ENCODE measurements at places on chromosomes 1 and 21. TPM values are rescaled to one million over a fixed set of nuclear protein-coding genes. Genes with fewer than 3 reads are reported as not detected.

ATP6V1G3 gene
- not detected for total RNA-seq

DNA sequence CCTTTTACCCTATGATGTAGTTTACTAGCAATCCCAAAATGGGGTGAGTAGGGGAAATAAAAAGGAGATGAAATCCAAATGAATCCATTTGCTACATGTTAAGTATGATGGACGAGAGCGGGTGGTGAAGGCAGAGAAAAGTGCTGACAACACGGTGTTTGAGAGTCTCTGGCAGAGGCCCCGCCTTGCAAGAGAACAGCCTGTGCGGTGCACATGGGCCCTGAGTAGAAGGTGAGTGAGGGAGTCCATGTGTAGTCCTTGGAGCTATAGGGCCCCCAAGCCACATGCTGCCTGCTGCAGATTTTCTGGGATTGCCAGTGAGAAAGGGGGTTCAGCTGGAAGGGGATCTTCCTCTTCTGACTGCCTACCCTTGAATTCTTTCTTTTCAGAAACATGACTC, 177.1 kb downstream of the TNR start:
- no peak for DNase-seq

UQCRHL gene
- total RNA-seq: 4.1 TPM

GRCh38 chr1:56522680-56523079, 56.7 kb downstream of the PLPP3 start:
- no peak for DNase-seq

TRIM33 gene
- total RNA-seq: 36.2 TPM

DNA sequence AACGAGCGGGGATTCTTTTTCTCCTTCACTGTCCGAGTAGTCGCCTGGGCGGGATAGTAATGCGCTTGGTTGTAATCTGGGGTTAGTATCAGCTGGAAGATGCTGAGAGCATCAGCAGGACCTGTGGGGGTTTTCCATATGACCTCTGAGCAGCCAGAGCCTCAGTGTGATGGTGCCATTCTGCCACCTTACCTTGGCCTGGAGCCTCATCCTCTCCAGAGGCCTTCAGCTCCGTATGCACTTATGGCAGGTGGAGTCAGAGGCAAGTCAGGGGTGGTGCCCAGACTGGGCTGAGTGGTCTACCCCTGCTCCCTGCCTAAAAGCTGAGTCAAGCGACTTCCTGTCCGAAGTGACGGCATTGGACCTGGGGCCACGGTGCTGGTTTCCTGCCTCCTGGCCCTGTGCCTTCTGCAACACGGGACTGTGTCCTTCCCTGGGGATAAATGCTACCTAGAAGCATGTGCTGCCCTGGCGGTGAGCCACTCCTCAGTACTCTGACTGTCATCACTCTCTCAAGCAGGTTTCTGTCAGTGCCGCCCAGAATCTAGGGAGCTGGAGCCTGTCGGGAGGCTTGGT, 24.7 kb downstream of the TENT5C start:
- DNase-seq: peak; percentile 44

GRCh38 chr1:8963963-8964362, 18.3 kb downstream of the CA6 start:
- no peak for DNase-seq

GRCh38 chr1:55965981-55966461, 613.3 kb downstream of the PLPP3 start:
- DNase-seq: no peak

- no peak for DNase-seq
Measured at GRCh38 chr1:53728702-53729455, 10.1 kb downstream of the GLIS1 start.

DNA sequence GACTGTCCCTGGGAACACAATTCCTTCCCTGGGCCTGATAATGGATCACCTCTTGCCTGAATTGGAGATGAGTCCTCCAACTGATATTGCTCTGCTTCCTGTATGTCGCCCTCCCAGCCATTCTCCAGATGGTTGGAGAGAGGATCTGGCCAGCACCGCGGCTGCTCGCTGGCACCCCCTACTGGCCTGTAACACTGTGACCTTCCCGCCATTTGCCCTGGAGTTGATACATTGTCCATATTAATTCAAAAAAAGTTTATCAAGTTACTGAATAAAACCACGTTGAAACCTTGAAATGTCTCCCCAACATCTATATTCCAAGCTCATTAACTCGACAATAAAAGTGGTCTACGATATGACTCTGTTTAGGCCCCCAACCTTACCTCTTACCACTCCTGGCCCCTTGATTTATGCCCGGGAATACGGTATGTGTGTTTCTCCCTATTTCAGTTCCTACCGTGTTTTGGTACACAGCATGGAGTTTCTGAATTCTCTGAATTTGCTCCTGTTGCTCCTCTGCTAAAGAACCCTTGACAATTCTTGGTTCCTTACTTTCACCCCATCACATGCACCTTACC, 241.8 kb upstream of the KIAA0040 start:
- DNase-seq: peak; percentile 14

- DNase-seq: peak; percentile 97
Measured at GRCh38 chr1:153533689-153534201, 2.0 kb downstream of the S100A6 start.
